ENCODE measurements at places on chromosomes 12 and 14.

DNA sequence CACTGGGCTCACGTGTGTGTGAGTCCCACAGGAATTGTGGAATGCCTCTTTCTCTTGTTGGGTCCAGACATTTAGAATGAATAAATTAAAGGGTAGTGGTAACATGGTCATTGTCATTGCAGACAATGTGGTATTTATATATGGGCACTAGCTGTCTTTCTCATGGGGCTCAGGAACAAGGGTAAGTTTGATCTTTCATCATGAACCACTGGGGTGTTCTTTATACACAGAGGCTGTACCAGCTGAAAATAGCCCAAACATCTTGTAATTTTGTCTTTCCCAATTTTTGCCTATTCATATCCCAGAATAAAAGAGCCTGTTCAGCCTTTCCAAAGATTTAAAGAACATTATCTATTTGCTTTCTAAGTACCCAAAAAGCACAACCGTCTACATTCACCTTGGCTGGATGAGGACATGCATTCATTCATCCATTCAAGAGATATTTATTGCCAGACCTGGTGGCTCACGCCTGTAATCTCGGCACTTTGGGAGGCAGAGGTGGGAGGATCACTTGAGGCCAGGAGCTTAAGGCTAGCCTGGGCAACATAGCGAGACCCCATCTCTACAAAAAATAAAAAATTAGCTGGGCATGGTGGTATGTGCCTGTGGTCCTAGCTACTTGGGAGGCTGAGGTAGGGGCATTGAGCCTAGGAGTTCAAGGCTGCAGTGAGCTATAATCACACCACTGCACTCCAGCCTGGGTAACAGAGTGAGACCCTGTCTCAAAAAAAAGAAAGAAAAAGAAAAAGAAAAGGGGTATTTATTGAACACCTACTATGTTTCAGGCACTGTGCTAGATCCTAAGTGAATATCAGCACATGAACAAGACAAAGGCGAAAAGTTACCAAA is 4.4 kb upstream of the FOS start:
- DNase-seq = no peak

DNA sequence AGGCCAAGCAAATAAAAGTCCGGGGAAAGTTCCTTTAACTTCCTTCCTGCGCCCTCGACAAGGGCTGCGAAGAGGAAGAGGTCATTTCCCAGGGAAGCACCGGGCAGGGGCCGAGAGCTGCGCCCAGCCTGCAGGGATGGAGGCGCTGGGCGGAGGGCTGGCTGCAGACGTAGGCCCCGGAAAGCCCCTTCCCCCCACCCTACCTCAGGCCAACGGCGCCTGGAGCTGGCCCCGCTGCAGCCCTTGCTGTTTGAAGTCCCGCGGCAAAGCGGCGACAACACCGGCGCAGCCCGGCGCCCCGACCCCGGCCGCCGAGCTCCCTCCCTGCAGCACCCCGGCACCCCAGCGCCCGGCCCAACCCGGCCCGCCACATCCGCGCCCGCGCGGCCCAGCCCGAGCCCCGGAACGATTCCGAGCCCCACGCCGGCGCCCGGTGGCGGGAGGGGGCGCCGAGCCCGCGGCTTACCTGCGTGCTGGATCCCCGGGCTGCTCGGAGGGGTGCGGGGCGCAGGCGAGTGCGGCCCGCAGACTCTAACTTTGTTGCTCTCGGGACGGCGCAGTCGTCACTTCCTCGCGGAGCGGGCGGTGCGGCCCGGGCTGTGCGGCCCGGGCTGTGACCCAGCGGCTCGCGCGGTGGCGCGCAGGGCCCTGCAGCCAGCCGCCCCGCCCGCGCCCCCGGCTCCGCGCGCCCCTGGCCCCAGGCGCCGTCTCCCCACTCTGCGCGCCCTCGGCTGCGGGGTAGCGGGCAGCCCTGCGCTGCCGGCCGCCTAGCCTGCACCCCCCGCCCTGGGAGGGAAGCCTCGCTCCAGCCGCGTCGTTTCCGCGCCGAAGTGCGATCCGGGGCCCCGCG is 64.8 kb upstream of the PTGR2 start:
- DNase-seq = peak; percentile 51

DNA sequence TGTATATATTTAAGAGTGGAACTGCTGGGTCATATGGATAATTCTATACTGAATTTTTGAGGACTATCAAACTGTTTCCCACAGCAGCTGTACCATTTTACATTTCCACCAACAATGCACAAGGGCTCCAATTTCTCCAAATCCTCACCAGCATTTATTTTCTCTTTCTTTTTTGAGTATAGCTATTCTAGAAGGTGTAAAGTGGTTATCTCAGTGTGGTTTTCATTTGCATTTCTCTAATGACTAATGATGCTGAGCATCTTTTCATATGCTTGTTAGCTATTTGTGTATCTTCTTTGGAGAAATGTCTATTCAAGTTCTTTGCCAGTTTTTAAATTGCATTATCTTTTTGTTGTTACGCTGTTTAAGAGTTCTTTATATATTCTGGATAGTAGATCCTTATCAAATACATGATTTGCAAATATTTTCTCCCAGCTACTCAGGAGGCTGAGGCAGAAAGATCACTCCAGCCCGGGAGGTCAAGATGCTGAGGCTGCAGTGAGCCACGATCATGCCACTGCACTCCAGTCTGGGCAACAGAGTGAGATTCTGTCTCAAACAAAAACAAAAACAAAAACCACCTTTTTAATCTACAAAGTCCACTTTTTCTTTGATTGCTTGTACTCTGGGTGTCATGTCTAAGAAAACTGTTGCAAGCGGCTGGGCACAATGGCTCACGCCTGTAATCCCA is 32.8 kb downstream of the GTF2A1 start:
- no peak for DNase-seq

GRCh38 chr14:89378119-89378518 is 38.9 kb downstream of the FOXN3 start:
- no peak for DNase-seq

DNA sequence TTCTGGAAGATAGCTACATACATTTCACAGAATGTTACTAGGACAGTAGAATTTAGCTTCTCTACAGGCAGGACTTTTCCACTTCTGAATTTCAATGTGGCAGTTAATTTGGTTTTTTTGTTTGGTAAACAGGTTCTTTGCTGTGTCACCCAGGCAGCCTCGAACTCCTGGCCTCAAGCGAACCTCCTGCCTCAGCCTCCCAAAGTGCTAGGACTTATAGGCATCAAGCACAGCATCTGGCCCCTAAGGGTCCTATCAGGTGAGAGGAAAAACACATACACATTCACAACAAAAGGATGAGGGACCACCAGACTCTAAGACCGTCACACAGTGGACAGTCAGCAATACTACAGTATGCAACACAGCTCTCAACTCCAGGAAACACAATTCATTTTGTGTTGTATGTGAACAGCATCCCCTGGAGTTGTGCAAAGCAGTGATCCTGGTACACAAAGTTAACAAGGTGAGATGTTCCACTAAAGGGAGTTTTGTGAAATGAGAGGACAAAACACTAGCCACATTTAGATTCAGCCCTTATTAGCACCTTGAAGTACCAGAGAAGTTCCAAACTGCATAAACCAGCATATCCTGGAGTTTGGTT is 6.9 kb downstream of the ATP2B1 start:
- no peak for DNase-seq

DNA sequence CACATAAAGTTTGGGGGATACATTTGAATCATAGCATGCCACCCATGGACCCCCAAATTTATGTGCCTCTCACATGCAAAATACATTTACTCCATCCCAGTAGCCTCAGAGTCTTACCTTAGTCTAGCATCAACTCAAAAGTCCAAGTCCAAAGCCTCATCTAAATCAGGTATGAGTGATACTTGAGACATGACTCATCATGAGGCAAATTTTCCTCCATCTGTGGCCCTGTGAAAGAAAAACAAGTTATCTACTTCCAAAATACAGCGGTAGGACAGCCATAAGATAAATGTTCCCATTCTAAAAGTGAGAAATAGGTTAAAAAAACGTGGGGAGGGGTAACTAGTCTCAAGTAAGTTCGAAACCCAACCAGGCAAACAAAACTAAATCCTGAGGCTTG is 444.2 kb downstream of the SNAPC1 start:
- no peak for DNase-seq

GRCh38 chr14:69716478-69717187 is 50.3 kb upstream of the SRSF5 start:
- no peak for DNase-seq

Data from naive thymus-derived CD4-positive, alpha-beta T cell (primary cell).